ENCODE measurements at places on chromosomes 1 and 21. TPM values are rescaled to one million over a fixed set of nuclear protein-coding genes. Genes with fewer than 3 reads are reported as not detected.

The RAB3B gene
- 0.42 TPM for polyA plus RNA-seq

DNA sequence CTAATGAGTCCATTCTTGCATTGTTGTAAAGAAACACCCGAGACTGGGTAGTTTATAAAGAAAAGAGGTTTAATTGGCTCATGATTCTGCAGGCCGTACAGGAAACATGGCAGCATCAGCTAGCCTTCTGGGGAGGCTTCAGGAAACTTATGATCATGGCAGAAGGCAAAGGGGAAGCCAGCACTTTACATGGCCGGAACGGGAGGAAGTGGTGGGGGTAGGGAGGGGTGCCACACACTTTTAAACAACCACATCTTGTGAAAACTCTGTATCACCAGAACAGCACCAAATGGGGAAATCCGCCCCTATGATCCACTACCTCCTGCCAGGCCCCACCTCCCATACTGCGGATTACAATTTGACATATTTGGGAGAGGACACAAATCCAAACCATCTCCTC lies 43.9 kb downstream of the NOS1AP start:
- no peak for DNase-seq

GRCh38 chr1:169624912-169625311 lies 5.0 kb downstream of the SELP start:
- no peak for DNase-seq

- no peak for DNase-seq
Measured at GRCh38 chr1:107405236-107405635, 264.4 kb downstream of the NTNG1 start.

DNA sequence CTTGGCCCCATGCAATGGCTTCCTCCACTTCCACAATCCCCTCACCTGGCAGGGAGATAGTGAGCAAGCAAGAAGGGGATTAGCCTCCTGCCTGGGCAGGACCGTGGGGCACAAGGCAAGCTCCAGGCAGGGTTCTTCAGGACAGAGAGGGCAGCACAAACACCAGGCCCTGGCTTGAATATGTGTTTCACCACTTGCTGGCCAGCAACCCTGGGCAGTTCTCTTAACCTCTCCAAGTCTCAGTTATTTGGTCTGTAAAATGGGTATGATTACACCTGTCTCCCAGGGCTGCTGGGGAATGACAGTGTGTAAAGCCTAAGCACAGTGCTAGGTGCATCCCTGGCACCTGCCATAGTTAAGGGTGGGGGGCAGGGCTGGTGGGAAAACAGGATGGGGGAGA lies 31.9 kb downstream of the H3-3A start:
- DNase-seq = no peak

- no peak for DNase-seq
Measured at GRCh38 chr1:51675177-51675780, 58.4 kb downstream of the OSBPL9 start.
